ENCODE measurements at places on chromosomes 3 and 15. TPM values are rescaled to one million over a fixed set of nuclear protein-coding genes. Genes with fewer than 3 reads are reported as not detected.
A peak's percentile ranks its signal among the peaks of the same experiment; 100 is the strongest.

GRCh38 chr3:147654827-147655226, 245.7 kb downstream of the ZIC1 start:
- DNase-seq = no peak

DNA sequence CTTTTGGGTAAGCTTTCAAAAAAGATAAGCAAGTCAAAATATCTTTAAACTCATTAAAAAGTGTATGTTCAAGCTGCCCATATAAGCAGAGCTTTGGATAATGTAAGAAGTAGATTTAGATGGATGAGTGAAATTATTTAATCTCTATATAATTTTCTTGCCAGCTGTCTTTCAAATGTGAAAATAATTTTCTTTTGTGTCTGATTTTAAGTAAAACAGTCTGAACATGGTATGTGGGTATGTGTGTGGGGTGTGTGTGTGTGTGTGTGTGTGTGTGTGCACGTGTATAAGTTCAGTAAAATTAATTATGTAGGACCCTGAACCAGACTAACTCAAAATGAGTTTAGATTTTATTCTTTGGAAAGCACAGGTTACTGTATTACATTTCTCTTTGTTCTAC, 155.2 kb upstream of the CGNL1 start:
- no peak for DNase-seq

Gene ANKUB1
- polyA plus RNA-seq = 2.9 TPM

DNA sequence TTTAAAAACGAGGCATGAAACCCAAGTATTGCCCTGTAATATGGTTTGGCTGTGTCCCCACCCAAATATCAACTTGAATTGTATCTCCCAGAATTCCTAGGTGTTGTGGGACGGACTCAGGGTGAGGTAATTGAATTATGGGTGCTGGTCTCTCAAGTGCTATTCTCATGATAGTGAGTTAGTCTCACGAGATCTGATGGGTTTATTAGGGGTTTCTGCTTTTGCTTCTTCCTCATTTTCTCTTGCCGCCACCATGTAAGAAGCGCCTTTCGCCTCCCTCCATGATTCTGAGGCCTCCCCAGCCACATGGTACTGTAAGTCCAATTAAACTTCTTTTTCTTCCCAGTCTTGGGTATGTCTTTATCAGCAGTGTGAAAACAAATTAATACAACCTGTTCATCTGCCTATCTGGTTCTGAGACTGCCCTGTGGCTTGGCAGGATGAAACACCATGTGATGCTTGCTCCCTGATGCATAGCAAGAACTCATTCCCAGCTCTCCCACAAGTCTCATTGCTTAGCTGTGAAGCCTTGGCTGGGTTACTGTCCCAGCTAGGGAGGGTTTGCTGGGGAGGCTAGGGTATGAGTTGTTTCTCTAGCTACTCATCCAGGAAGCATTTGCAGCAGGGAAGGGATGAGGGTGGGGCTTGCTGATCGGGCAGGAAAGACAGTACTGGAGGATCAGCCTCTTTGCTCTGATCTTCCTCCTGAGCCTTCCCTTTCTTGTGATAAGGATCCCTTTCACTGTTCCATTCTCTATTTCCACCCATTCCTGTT, 3.7 kb upstream of the SQOR start:
- no peak for DNase-seq

DNA sequence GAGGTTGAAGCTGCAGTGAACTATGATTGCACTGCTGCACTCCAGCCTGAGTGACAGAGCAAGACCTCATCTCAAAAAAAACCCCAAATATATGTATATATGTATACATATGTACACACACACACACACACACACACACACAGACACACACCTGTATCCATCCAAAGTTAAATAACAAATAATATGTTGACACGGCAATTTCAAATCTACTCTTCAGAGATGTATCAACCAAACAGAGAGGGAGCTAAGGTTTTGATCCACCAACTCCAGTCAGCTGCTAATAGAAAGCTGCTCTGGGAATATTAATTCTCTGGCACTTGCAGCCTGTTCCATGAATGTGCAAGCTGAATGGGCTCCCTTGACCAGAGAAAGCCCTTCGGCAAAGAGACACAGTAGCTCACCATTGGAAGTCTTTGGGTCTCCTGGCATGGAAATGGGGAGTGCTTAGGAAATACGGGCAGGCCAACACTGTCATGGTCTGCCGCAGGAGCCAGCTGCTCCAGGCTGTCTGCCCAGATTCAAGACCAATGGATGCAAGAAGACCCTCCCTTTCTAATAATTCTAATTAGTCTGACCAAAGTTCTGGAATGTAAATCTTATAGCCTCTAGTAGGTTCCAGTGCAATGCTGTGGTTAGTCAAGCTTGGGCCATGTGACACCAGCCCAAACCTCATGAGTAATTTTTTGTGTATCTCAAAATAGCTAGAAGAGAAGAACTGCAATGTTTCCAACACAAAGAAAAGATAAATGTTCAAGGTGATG, 299.8 kb downstream of the KBTBD8 start:
- DNase-seq = no peak

Gene HACD2
- 3.7 TPM for polyA plus RNA-seq

DNA sequence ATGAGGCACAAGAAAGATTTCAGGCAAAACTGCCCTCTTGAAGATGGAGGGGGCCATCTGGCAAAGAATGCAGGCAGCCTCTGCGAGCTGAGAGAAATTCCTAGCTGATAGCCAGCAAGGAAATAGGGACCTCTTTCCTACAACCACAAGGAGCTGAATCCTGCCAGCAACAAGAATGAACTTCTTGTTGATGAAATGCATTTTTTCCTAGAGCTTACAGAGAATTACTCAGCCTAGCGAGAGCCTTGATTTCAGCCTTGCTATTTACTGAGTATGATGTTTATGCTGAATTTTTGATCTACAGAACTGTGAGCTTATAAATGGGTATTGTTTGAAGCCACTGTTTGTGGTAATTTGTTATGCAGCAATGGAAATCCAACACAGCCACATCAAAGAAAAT, 148.5 kb upstream of the NAALADL2 start:
- DNase-seq = no peak

Gene CHL1
- polyA plus RNA-seq = 0.43 TPM

DNA sequence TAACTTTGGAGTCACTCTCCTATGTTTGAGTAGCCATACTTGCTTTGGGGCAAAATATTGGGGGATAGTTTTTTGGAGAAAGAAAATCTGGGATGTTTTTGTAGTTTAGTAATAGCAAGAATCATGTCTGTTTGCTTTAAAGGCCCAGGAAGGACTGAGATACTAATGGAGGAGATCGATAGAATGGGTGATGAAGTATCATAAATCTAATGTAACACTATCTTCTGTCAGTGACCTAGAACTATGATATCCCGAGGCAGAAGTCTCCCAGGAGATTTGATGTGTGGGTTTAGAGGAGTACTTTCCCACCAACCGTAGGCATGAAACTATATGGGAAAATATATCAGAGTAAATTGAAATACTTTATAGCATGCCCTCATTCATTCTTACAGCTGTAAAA, 21.0 kb upstream of the NFKBIZ start:
- DNase-seq = no peak

GRCh38 chr3:46282696-46283095, 40.4 kb downstream of the CCR3 start:
- DNase-seq = no peak

GRCh38 chr15:67762610-67763368, 62.5 kb upstream of the SKOR1 start:
- DNase-seq = no peak

Gene CKMT1A
- polyA plus RNA-seq = 0.14 TPM

DNA sequence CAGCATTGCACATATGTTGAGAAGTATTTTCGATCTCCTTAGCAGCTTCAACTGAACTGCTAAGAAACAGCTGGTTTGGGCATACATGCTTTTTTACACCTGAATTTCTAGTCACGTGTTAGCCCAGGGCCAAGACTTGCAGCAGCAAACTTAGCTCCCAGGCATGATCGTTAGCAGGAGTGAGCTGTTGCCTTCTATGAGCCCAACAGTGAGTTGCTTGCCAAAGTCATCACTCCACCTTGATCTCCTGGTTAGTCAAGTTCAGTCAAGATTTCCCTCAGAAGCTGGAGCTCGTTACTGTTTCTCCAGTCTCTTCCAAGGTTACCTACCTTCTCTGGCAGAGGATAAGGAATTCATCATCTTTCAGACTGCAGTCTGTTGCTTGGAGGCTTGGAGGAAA, 100.4 kb upstream of the SEMA6D start:
- DNase-seq = no peak

DNA sequence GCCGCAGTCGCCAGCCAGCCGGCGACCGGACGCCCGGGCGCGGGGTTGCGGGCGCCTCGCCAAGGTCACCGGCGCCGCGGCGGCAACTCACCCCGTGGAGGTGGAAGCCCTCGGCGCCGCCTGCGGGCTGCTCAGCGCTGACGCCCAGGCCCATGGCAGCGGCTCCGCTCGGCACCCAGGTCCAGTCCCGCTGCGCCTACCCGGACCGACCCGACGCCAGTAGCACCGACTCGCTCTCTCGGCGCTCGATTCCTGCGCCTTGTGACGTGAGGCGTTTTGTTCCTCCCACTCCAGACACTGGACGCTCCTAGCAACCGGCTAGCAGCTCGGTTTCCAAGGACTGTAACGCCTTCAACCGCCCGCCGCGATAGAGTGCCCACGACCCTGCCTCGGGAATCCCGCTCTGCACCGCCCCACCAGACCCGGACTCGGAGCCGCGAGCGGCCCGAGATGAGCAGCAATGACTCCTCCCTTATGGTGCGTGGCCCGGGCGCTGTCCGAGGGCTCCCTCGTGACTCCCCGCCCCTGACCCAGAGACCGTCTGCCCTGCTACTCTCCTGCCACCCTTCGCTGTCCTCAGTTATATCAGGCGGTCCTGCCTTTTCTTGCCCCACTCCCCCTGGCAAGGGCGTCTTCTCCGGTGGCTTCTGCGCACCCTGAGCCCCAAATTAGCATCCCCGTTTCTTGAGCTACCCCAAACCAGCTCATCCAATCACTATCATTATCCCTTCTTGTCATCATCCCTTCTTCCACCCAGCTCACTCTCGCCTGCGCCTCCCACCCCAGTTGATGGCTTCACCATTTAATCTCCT, at the start of the genes GORASP1 and TTC21A:
Gene GORASP1 (minus strand): TSS at position 240 of the 812 bp plus-strand sequence. CDS start 86 bp downstream, at position 154.
Gene TTC21A (plus strand): TSS at position 293 of the 812 bp plus-strand sequence. CDS start 158 bp downstream, at position 451.
- DNase-seq = peak; percentile 95

DNA sequence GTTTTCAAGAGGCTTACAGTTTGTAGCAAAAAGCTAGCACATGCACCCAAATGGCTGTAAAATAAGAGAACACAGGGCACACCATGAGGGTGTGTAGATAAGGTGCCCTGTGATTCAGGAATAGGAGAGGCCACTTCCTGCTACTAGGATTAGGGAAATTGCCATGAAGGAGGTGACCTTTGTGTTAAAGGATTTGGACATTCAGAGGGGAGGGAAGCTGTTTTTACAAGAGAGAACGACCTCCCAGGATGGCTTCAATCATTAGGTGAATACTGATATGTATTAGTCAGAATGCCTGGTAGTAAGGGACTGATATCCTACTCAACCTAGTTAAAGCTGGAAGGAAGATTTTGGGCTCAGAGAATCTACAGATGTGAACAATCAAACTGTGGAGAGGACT, 35.7 kb upstream of the ABHD17C start:
- DNase-seq = no peak

DNA sequence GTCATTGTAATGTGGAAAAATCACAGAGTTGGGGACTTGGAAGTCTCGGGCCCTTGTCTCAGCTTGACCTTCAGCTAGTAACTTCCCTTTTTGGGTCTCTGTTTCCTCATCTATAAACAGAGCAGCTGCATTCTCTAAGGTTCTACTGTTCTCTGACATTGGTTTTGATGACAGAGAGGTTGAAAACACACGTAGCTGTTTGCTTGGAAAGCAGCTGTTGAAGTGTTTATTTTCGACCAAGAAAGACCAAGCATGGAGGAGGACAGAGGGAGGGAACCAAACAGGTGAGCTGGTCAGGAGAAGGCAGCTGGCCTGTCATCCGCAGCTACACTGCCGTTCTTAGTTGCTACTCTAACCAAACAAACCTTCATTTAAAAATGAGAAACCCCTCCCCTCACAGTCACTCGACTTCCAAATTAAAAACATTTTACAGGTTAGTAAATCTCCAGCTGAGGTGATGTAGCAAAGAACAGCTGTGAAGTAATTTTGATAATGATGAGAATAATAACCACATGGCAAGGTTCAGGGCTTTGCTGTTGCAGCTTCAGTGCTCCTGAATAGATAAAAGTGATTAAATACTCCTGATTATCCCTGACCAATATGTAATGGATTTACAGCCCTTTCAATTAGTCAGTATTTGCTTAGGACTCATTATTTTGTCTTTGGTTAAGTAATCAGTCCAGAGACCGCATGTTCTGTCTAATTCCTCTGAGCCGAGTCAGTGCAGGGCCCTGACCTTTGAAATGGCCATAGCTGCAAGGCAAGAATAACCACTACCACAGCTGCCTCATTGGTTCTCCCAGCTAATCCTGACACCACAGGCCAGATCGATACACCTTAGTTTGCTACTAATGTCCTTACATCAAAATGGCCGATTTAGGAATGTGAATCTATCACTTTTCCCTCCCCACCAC, 65.3 kb downstream of the MEIS2 start:
- DNase-seq = no peak

DNA sequence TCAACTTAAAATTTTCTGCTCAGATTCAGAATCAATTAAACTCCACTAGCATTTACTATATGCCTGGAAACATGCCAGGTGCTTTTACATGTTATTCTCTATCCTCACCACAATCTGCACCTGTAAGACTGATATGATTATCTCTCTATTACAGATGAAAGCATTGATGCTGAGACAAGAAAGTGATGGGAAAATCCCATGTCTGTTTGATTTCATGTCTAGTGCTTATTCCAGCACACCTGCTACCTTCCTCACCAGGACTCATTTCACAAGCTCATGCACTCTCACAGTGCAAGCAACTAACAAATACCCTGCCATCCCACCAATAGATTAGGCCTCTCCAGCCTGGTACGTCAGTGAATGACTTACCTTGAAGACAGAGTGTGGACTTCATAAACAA, 25.0 kb upstream of the BCL6 start:
- no peak for DNase-seq

DNA sequence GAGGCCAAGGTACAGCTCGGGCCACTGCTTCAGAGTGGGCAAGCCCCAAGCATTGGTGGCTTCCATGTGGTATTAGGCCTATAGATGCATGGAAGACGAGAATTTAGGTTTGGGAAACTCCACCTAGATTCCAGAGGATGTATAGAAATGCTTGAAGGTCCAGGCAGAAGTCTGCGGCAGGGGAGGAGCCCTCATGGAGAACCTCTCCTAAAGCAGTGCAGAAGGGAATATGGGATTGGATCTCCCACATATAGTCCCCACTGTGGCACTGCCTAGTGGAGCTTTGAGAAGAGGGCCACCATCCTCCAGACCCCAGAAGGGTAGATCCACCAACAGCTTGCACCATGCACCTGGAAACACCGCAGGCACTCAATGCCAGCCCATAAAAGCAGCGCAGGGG, 48.1 kb upstream of the XXYLT1 start:
- no peak for DNase-seq

DNA sequence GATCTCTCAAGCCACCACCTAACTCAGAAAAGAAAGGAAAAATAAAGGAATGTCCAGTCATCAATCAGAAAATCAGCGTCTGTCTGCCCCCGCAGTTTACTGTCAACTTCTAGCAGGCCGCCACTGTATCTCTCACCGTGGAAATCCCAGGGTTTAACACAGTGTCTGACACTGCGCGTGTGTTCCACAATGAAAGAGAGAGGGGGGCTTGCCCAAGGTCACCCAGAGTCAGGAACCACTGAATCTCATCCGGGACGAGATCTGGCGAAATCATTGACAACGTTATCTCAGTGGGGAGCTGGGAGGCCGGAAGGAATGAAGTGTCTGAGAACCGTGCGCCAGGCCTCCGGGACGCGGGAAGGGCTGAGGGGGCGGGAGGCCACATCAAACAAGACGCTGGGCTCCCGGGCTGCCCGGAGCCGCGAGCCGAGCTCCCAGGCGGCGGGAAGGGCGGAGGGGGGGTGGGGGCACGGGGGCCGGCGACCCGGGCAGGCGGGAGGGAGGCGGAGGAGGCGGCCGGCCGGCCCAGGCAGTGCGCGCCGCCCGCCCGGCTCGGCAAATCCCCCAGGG, 2.2 kb upstream of the HES1 start:
- peak; percentile 67 for DNase-seq

Gene KIF23
- polyA plus RNA-seq = 0.04 TPM
